Activated CD4-positive, alpha-beta memory T cell treated with anti-CD3 and anti-CD28 coated beads, Interleukin-2, amount 10 ng/mL, durations not matched to agents 7 days and 5 days (primary cell): ENCODE measurements at places on chromosomes 1 and 21.

DNA sequence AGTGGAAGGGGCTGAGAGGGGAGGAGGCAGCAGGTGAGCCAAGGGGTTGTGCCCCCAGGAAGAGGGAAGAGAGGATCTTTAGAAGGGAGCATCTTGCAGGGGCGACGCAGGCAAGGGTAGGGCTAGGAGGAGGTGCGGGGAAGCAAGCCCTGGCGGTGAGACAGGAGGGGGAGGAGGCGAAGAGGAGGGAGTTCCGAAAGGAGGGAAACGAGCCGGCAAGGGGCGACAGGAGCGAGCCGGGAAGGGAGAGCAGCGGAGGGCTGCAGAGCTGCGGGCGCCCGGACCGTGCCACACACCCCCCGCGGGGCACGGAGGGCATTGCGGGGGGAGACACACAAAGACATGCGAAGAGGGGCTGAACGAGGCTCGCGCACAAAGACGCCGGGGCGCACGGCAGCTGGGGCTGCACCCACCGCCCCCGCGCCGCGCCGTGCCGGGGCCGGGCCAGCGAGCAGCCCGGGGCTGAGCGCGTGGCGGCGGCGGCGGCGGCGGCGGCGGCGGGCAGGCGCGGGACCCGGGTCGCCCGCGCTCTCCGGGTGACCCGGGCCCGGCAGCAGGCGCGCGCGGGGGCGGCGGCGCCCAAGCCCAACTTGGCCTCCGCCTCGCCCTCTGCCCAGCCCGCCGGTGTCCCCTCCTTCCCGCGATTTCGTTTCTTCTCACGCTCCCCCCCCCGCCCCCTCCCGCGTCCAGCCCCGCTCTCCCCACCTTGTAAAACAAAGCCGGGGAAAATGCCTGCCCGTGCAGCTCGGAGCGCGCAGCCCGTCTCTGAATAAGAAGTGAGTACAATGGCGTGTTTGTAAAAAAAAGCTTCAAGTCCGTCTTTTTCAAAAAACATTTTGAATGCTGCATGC, at the start of gene KCNK2:
Gene KCNK2 (plus strand): TSS at position 206 of the 851 bp plus-strand sequence. CDS start 649 bp downstream, outside the sequence.
- DNase-seq: no peak

DNA sequence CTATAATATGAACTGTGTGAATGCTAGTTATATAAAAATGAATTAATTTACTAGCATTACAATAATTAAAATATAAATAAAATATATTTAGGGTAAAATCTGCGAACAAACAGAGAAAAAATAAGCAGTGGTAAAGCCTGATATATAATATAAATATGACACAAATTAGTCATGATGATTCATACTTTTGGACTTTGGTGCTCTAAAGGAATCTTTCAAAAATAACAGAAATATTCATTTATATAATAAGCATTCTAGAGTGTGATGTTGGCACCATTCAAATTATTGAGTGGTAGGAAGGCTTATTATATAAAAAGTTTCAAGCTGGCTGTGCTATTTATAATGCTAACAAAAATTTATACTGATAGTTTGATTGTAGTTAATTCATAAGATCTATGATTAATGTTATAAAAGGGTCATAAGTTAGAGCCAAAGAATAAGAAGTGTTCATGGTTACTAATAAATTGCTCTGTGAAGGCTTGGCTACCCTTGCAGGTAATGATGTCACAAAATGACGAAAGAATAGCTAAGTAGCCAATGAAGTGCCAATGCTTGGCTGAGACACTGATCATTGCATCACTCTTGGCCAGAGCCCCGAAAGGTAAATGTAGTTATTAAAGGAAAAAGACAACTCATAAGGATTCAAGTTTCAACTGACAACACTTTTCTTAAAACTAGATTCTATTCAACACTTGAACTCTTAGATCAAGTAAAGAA, 108.7 kb downstream of the USH2A start:
- DNase-seq: no peak

GRCh38 chr21:31008355-31008754, 29.9 kb downstream of the KRTAP19-8 start:
- no peak for DNase-seq

GRCh38 chr1:57959531-57960241, 535.8 kb upstream of the DAB1 start:
- DNase-seq: no peak

DNA sequence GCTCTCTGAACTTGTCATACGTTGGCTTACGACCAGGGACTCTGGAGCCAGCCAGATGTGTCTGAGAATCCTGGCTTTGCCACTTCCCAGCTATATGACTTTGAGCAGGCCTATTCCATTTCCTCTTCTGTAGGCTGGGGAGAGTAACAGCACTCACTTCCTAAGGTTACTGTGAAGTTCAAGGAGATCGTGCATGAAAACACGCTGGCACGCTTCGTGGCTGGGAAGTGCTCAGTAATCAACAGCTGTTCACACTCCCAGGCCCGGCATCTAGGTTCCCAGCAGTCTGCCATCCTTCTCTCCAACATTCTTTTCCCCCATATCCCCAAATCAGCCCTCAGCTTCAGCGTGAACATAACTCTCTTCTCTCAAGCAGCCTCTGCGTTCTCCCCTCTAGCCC, 2.0 kb downstream of the ASCL5 start:
- no peak for DNase-seq

GRCh38 chr1:206575165-206575893, 36.9 kb downstream of the EIF2D start:
- DNase-seq: peak; percentile 72

- no peak for DNase-seq
Measured at GRCh38 chr1:197838836-197839235, 63.6 kb upstream of the DENND1B start.

GRCh38 chr1:20355101-20355827, 64.6 kb downstream of the VWA5B1 start:
- DNase-seq: no peak

GRCh38 chr1:61579802-61580201, 145.1 kb downstream of the TM2D1 start:
- no peak for DNase-seq

DNA sequence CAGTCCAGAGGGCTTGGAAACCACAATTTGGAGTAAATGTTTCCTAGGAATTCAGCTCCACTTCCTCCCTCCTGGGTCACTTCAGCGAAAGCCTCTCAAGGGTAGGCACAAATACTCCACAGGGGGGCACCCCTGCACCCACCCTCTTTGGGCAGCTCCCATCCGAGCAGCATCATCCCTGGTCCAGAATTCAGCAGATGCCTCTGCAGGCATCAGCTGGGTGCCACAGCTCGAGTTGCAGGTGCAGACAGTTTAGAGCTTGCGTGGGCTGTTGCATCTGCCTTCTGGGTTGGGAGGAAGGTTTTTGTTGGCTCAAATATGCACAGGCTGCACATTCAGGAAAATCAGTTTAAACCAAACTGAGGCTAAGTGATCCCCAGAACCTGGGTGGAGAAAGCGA, 25.0 kb downstream of the KANK4 start:
- DNase-seq: no peak

DNA sequence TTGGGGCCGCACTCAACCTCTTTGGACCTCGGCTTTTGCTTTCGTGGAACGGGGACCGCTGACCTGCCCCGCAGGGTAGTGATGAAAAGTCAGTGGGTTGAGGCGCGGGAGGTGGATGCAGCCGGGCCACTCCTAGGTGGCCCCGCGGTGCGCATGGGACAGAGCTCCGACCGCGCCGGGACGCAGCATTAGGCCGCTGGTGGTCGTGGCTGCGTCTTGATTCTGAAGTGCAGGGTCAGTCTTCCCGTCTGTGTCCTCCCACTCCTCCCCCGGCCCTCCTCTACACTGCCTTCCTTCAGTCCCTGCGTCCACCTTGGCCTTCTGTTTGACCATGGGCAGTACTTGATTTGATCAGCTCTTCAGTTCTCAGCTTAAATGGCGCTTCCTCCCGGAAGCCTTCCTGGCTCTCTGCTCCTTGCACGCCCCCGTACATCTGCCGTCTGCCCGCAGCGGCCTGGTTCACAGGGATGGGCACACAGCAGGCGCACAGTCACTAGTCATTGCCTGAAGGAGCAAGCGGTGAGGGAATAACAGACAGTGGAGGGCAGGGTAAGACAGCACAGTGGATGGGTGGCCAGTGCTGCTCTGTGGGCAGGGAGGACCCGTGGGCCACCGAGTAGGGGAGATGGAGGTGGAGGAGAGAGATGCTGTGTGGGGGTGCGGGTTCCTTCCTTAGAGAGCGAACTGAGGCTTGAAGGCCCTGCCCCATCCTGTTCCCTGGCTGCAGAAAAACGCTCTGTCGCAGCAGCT, 633 bp downstream of the THEMIS2 start:
- peak; percentile 39 for DNase-seq

GRCh38 chr1:215507119-215507518, 60.0 kb upstream of the KCTD3 start:
- no peak for DNase-seq

- DNase-seq: peak; percentile 69
Measured at GRCh38 chr1:153572569-153573015, 6.9 kb upstream of the S100A2 start.

DNA sequence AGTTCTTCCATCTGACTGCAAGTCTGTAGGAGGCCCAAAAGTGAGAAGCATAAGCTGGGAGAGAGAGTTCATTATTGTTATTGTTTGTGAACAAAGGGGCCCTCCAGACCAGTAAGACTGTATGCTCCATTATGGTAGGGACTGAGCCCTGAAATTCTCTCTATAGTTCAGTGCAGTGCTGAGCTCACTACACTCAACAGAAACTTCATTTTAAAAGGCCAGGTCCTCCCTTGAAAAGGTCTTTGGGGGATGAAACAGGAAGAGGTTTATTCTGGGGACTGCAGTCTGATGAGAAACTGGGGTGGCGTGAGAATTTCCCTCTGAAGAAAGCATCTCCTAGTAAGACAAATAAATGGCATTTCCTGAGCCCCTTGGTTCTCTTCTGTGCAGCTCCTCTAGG, 5.5 kb upstream of the GATAD2B start:
- DNase-seq: no peak

DNA sequence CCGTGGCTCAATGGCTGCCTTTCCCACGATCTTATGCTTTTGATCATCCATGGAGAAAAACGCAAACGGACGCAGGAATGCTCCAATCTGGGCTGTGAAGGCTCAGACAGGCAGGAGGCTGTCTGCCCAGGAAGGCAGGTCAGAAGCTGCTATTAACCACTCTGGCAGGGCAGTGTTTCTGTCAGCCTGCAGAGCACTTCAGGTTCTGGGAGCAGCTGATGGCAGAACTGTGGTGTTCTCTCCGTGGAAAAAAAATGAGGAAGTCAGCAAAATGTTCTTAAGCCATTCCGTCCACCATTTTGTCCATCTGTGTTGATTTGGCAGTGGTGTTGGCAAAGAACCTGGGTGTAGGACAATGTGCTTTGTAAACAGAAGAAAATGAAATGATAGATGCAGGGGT, 91.7 kb downstream of the SIM2 start:
- DNase-seq: no peak

- DNase-seq: no peak
Measured at GRCh38 chr1:27591622-27592021, 12.3 kb downstream of the AHDC1 start.

DNA sequence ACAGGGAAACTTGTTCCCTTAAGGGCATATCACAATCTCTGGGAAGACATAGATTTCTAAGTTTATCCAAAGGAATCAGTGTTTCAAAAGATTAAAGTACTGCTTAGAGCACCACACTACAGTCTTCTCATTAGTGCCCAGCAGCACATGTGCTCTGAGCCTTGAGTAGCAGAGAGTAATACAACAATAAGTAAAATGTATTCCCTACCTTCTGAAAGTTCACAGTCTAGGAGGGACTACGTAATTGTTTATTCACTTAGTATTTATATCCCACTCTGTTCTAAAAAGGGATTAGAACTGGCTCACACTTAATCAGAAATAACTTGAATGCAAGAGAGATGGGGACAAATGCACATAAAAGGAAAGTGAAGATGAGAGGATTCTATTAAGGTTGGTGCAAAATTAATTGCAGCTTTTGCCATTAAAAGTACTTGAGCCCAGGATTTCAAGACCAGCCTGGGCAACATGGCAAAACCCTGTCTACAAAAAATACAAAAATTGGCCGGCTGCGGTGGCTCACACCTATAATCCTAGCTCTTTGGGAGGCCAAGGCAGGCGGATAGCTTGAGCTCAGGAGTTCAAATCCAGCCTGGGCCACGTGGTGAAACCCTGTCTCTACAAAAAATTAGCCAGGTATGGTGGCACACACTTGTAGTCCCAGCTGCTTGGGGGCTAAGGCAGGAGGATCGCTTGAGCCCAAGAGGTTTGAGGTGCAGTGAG, 9.0 kb downstream of the SYNC start:
- DNase-seq: no peak

GRCh38 chr21:38282921-38283320, 26.1 kb downstream of the KCNJ15 start:
- no peak for DNase-seq
